ENCODE measurements at places on chromosomes 5 and 9.

DNA sequence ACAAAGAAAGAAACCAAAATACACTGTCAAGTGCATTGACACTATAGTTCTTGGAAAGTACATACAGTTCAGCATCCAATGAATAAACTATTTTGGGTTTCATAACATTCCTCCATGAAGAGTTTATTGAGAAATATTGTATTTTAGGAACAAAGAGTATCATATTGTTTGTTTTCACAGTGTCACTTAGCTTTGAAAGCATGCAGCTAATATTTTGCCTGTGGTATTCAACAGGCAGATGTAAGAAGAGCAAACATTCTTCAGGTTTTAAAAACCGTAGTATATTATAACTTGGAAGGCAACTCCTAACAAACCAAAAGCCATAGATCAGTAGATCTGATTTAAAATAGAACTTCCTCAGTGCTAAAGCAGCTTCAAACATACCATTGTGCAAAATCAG, 4.5 kb downstream of the PRELID2 start:
- no peak for DNase-seq

GRCh38 chr5:131541762-131542161, 93.3 kb downstream of the RAPGEF6 start:
- DNase-seq = no peak

- DNase-seq = no peak
Measured at GRCh38 chr9:133918111-133918813, 73.9 kb downstream of the VAV2 start.

DNA sequence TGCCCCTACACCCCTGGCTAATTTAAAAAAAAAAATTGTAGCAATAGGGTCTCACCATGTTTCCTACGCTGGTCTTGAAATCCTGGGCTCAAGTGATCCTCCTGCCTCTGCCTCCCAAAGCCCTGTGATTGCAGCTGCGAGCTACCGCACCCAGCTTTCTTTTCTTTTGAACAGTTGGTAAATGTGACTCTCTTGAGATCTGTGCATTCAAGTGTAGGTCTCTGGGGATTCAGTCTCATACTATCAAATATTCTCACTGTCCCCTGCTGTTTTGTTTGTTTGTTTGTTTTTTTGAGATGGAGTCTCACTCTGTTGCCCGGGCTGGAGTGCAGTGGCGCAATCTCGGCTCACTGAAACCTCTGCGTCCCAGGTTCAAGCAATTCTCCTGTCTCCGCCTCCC, 42.3 kb upstream of the CXXC5 start:
- no peak for DNase-seq

GRCh38 chr5:32597041-32597629, 11.8 kb downstream of the SUB1 start:
- DNase-seq = no peak

DNA sequence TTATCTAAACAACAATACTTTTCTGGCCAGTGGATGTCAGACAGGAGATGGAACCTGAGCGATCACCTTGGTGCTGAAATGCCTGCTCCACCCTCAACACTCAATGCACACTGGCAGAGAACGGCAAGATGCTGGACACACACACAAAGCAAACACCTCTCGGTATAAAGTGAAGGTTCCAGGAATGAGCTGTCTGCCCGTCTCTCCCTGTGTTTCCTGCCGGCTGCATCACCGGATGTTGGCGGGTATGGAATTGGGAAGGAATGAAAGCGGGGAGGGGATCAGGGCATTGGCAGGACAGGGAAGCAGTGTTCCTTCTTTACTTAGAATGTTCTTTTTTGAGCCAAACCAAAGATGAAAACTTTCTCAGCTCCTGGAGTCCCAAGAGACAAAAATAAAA, 59.2 kb downstream of the MED10 start:
- DNase-seq = no peak

DNA sequence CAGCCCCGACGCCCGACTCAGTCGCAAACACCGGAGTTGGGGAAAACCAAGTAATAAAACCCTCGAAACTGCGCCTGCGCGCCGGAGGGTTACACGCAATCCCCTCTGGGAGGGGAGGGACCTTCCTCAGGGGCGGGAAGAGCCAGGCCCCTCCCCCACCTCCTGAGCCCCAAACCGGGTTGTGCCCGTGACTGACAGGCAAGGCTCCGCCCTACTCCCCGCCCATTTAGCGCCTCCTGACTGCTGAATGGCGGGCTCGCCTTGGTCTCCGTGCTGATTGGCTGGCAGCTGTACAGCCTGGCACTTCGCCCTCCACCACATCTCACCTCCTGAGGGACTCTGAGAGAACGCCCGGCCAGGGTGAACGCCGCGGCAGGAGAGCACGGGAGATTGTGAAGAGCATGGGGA, at the start of gene PRDM9:
Gene PRDM9, plus strand, starts transcription at position 332 of the 408 bp plus-strand sequence. CDS start 1,425 bp downstream, outside the sequence.
- DNase-seq = no peak

- no peak for DNase-seq
Measured at GRCh38 chr9:69136779-69137178, 37.3 kb upstream of the TJP2 start.

- no peak for DNase-seq
Measured at GRCh38 chr5:171599957-171600612, 180.6 kb downstream of the FGF18 start.

DNA sequence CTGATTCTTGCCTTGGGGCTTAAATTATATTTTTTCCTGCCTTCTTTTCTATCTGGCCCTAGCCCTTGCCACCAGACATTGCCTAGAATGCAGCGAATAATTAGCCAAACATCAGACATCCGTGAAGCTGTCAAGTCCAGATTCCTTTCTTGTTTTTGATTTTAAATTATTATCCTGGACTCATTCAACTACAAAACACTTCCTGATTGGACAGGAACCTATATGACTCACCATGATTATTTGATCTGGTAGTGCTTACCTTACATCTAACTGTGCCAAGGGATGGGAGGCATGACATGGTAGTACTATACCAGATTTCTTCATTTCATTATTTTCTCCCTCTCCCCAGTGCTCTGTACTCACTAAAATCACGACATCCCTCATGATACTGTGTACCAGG, 829.6 kb downstream of the TLR4 start:
- DNase-seq = no peak

GRCh38 chr5:42600441-42600840, 156.2 kb upstream of the CCDC152 start:
- no peak for DNase-seq

DNA sequence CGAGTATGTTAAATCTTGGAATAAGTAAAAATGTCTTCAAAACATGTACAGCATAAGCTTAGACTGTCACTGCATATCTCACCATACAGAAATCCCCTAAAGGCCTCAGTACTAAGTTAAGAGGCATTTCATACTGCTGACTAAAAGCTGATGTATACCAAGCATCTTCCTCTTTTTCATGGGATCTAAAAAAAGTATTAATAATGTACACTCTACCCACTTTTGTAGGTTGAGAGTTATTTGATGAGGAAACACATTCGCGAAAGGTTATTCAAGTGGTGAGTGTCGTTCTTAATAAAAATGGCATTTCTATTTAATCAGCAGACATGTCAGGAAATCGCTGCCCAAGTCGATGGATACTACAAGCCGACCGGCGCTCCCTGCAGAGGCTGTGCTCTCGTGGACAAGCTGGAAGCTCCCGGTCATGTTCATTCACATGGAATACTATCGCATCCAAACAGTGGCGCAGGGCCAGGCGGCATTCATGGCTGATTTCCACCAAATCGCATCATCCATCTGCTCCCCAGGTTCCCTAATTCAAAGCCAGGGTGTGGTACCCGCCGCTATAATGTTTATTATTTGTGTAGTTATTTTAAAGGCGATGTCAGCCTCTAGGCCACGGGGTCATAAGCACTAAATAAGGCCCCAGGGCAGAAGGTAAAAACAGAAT, 724 bp downstream of the SGTB start:
- no peak for DNase-seq

DNA sequence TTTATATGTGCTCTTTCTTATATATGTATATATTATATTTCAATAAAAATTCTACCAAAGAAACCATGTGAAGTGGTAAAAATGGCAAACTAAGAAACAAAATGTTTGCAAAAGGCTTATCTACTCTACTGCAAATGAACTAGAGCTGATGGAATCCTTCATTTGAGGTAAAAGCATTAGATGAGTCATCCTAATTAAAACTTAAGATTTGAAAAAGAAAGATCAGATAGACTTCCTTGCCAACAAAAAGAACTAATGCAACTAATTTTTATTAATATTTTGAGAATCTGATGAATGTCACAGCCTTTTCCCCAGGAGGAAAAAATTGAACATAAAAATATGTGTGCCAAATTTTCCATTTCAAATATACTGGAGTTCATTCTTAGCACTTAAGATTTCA, 84.1 kb upstream of the SLCO4C1 start:
- DNase-seq = no peak

DNA sequence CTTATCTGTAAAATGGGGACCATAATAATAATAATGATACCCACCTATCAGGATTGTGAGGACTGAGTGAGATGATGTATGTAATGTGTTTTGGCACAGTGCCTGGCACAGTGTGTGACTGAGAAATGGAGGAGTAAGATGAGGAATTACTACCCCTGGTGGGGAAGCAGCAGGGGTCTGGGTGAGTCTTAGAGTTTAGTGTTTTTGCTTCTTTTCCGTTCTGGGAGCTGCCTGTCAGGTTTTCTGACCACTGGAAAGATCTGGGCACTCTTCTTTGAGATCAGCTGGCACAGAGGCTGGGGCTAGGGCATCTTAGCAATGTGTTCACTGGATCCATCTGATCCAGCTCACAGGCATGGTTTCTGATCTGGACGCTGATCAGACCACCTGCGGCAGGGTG, 8.5 kb downstream of the LCP2 start:
- DNase-seq = no peak

- no peak for DNase-seq
Measured at GRCh38 chr9:131138676-131139075, 13.3 kb downstream of the NUP214 start.

GRCh38 chr5:145350513-145350912, 484.6 kb downstream of the PRELID2 start:
- no peak for DNase-seq

- DNase-seq = no peak
Measured at GRCh38 chr5:74516211-74516636, 124.3 kb downstream of the ENC1 start.

- DNase-seq = no peak
Measured at GRCh38 chr5:64163746-64164145, 1.9 kb upstream of the RNF180 start.

DNA sequence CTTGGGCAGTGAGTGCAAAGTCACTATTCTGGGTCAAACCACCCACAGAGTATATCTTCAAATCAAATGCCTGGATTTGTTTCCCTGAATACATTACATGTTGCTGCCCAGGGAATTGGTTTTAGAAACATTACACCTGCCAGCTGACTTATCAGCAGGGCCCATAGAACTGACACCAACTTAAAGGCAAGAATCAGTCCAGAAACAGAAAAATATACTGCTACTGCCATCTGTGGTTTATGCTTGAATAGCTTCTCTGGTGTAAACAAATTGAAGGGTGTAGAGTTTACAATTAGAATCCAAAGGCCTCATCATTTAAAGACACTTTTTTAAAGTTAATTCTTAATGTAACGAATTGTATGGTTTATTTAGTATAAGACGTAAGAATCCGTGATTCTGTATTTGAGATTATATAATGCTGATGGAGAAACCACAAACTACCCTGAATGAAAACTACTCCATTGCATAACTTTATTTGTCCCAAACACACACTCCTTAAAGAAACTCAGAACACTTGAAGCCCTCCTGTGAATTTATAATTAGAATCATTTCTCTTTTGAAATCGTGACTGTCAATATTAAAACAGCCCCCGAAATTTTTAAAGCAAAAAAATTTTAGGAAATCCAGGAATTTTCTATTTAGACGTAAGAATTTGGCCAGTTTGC, 6.2 kb downstream of the NR6A1 start:
- DNase-seq = no peak
